OCI-M1 (cell line): ENCODE measurements at places on chromosomes 13 and 19.

- DNase-seq: peak; percentile 15
Measured at GRCh38 chr19:5971714-5972354, 6.1 kb downstream of the RANBP3 start.

DNA sequence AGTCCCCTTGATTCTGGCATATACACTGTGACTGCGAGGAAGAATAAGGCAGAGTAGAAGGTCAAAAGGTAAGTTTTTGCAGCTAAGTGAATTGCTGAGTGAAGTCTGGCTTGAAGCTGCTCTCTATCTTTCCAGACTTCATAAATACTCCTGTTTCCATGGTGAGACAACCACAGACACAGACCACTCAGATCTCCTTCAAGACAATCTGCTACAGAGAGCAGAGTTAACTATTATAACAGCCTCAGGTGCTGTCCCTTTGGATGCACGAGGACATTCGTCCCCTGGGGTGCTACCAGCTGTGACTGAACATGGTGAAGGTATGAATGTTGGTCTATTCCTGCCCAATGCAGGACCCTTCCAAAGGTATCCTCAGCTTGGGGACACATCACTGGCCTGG is 104.0 kb downstream of the MYCBP2 start:
- no peak for DNase-seq

- peak; percentile 77 for DNase-seq
Measured at GRCh38 chr13:97359181-97360057, 74.5 kb upstream of the RAP2A start.

DNA sequence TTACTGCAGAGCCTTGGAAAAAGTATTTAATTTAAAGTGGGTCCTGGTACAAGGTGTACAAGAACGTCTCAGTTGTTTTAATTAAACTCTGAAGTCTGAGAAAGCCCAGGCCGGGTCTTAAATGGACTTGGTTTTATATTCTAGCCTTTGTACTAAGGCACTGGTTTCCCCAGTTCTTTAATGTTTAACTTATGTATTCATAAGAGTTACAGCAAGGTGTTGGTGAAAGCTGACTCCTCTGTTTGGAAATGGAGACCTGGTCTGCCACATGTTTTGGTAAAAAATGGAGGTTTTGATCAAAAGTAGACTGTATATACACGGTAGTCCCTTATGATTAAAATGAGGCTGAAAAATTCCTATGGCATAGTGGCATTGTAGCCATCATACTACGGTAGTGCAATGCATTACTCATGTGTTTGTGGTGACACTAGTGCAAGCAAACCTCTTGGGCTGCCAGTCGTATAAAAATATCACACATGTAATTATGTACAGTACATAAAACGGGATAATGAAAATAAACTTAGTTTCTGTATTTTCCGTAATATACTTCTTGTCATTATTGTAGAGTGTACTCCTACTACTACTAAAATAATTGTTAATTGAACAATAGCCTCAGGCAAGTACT is 883.4 kb upstream of the SPRY2 start:
- DNase-seq: no peak

- peak; percentile 99 for DNase-seq
Measured at GRCh38 chr19:51796195-51796679, 1.3 kb downstream of the FPR3 start.

DNA sequence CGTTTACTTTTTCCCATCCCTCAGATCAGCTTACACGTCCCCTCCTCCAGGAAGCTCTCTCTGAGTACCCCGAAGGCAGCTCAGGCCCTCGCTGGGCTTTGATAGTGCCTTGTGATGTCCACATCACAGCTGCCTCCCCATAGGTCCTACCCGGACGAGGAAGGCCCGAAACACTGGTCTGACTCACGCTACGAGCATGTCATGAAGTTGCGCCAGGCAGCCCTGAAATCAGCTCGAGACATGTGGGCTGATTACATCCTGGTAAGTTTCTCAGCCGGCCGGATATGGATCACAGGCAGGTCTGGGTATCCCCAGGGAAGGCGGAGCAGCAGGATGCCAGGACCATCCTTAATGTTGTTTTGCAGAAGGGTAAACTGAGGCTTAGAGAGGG is 4.8 kb downstream of the COLGALT1 start:
- DNase-seq: no peak

DNA sequence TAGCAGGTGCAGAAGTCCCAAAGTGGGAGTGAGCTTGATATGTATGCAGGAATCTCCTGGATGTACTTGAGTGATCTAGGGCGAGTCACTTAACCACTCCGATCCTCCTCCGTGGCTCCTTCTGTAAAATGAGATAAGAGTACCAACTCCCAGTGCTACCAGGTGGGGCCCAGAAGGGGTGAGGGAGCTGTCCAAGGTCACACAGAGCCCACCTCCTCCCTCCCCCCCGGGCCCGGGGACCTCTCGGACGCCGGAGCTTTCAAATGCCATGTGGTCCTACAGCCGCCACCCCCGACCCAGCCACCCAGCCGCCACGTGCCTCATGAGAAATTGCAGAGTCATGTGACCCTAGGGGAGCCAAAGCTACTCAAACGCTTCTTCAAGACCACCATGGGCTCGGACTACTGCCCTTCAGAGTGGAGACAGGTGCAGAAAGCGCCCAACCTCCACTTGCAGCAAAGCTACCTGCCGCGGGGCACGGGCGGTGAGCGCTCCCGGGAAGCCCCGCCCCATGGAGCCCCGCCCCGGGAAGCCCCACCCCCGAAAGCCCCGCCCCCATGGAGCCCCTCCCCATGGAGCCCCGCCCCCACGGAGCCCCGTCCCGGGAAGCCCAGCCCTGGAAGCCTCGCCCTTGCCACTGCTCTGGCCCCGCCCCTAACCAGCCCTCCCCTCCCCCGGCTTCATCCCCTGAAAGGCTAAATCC is 10.1 kb upstream of the ZNF358 start:
- peak; percentile 70 for DNase-seq

GRCh38 chr19:30349131-30349730 is 23.0 kb upstream of the ZNF536 start:
- no peak for DNase-seq

DNA sequence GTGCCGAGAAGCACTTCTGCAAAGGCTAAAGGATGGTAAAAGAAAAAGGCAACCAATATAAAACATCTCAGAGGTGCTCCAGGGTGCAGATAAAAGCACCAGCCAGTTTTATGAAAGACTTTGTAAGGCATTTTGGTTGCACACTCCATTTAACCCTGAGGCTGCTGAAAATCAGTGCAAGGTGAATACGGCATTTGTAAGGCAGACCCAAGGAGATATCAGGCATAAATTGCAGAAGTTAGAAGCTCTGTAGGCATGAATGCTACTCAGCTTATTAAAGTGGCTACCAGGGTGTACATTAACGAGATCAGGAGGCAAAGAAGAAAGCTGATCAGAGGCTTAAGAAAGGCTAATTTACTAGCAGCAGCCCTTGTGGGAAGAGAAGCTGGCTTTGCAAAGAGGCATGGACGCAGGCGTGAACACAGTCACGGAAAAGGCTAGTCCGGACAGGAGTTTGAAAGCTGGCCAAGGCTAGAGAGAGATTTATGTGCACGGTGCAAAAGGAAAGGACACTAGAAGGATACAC is 99.6 kb downstream of the ZNF429 start:
- no peak for DNase-seq

- DNase-seq: no peak
Measured at GRCh38 chr13:19182536-19182935, 912 bp upstream of the TUBA3C start.

DNA sequence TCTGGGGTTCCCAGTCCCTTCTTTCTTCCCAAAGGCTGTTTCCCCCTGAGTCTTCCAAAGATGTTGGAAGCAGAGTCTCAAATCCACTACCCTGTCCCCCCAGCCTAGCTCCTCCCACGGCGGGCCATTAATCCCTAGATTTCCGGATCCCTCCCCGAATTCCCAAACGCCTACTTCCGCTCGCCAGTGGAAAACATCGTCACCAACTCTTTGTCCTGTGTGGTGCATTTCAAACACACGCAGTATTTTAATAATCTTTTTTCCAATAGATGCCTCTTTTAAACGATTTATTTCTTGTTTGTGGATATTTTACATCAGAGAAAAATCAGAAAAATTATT is 610 bp downstream of the ZNF791 start:
- DNase-seq: no peak

- peak; percentile 38 for DNase-seq
Measured at GRCh38 chr19:912181-913079, 589 bp downstream of the R3HDM4 start.

DNA sequence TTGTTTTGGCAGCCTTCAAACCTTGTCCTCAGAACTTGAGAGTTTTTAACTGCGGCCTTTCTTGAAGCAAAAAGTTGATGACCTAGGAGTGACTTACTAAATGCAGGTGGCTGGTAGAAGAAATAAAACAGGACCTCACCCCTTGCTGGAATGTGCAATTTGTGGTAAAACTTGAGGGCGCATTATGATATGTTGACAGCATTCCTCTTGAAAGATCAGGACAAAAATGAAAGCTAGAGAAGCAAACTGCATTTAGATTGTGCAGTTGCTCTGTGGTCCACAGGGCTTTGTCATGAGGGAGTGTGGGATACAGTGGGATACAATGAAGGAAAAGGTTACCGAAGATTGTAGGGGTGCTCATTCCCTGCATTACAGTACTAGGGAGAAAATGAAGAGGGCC is 504.2 kb downstream of the GPC6 start:
- no peak for DNase-seq

GRCh38 chr13:45510672-45511071 is 45.9 kb downstream of the COG3 start:
- peak; percentile 19 for DNase-seq

- peak; percentile 68 for DNase-seq
Measured at GRCh38 chr19:45391346-45391745, 13.5 kb downstream of the PPP1R13L start.

- no peak for DNase-seq
Measured at GRCh38 chr19:53813996-53814395, 10.1 kb downstream of the NLRP12 start.

GRCh38 chr13:27861165-27861564 is 58.6 kb upstream of the PDX1 start:
- no peak for DNase-seq

GRCh38 chr13:42350141-42350540 is 78.2 kb downstream of the AKAP11 start:
- DNase-seq: no peak

DNA sequence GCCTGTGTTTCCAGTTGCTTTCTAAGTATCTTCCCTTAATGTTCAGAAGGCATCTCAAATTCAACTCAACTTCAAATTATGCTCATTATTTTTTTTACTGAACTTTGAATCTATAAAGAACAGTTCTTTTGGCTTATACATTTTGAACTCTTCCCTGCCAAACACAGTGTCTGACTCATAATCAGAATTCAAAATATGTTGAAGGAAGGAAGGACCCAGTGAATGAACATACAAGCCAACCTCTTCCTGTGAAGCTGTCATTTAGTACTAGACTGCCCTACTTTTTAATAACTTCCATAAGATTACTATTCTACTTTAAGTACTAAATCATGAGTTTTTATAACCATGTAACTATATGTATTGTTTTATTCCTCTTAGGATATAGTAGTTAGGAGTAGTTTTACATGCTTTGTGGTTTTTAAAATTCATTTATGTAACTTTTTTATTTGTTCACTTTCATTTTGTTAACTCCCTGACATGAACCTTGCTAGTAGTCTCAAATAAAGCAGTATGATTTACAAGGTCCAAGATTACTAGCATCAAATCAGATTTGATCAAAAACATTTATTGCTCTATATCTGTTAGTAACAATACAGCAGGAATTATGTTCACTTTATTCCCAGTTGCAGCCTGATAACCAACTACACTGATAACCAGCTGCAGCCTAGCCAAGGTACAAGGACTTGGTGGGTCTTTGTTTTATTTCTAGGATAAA is 6.4 kb downstream of the NUDT15 start:
- DNase-seq: no peak

DNA sequence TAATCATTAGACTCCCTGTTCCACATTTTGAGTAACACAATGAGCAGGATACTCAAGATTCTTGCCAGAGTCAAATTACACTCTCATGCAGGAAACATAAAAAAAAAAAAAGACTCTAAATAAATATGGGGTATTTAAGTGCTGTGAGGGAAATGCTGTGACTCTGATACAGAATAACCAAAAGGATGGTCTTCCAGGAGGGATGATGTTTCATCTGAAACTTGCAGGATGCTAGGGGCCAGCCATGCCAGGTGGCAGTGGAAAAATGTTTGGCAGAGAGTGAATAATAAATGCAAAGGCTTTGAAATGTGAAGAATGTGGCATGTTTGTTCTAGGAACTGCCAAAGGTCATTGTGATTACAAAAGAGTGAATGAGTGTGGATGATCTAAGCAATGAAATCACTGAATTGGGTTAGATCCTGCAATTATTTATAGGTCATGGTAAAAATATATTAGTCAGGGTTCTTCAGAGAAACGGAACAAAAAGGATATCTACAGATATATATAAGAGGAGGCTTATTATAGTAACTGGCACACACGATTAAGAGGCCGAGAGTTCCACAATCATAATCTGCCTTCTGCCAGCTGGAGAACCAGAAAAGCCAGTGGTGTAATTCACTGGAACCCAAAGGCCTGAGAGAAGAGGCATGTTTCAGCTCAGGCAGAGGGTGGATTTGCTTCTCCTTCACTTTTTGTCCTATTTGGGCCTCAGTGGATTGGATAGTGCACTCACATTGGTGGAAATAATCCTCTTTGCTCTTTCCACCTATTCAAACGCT is 1832.8 kb upstream of the MIR17HG start:
- DNase-seq: peak; percentile 16

- DNase-seq: no peak
Measured at GRCh38 chr13:24135674-24136300, 24.7 kb upstream of the SPATA13 start.

DNA sequence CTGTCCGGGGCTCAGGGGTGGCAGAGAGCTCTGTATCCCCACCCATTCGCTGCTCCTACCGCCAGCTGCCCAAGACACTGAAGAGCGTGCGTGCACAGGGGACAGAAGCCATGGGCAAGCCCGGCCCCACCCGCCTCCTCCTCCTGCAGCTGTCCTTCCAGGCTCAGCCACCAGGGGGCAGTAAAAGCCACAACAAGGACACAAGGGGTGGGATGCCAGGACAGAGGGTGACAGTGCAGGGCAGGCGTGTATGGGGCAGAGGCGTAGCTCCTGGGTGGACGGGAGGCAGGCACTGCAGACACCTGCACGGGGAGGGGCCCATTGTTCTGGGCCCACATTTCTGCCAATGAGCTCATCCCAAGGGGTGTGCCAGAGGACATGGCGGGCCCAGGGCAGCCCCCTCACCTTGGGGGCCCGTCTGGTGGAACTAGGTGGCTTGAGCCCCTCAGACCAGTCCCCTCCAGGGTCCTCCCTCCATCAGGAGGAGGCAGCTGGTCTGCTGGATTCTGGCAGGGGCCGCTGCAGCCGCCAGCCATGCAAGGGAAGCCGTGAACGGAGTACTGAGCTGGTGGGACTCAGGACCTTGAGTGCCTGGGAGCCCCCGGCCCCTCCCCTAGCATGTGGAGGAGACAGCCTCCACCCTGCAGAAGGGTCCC is 61.2 kb downstream of the MLLT1 start:
- DNase-seq: peak; percentile 74

GRCh38 chr13:23692816-23693215 is 122.6 kb downstream of the TNFRSF19 start:
- no peak for DNase-seq

GRCh38 chr13:39527961-39528660 is 74.9 kb downstream of the LHFPL6 start:
- DNase-seq: no peak

GRCh38 chr13:32032759-32033158 is 1.2 kb downstream of the FRY start:
- DNase-seq: peak; percentile 14

- no peak for DNase-seq
Measured at GRCh38 chr19:10467104-10467706, 36.0 kb downstream of the KEAP1 start.

- no peak for DNase-seq
Measured at GRCh38 chr13:24648983-24649687, 31.1 kb upstream of the ATP12A start.

GRCh38 chr19:19133985-19134384 is 4.3 kb downstream of the TMEM161A start:
- no peak for DNase-seq

GRCh38 chr13:66578305-66578704 is 651.8 kb downstream of the PCDH9 start:
- DNase-seq: no peak
